Bladder microvascular endothelial cell (primary cell): ENCODE measurements at places on chromosomes 1 and 21. TPM values are rescaled to one million over a fixed set of nuclear protein-coding genes. Genes with fewer than 3 reads are reported as not detected.

Gene FCGR1A
- not detected in 2 replicates for total RNA-seq

Gene ATF6
- total RNA-seq: 29.8 and 77.5 TPM in 2 replicates

Gene KRTAP19-7
- total RNA-seq: not detected in 2 replicates

Gene OR6K3
- not detected in 2 replicates for total RNA-seq

Gene UQCRH
- total RNA-seq: 395 and 489 TPM in 2 replicates

Gene PLEKHN1
- total RNA-seq: 0.16 and 0.31 TPM in 2 replicates

Gene BMP8B
- under 0.01 and 0.82 TPM in 2 replicates for total RNA-seq

Gene GRHL3
- not detected in 2 replicates for total RNA-seq

Gene IFNLR1
- total RNA-seq: not detected in 2 replicates

Gene GCSAML
- total RNA-seq: under 0.01 TPM in 1 of 2 replicates, not detected in the other

Gene LAMB3
- total RNA-seq: 3.9 and 4.6 TPM in 2 replicates

Gene ZMYND12
- total RNA-seq: 0.32 and 0.63 TPM in 2 replicates

Gene SF3B4
- 6.2 and 18.9 TPM in 2 replicates for total RNA-seq

Gene NSL1
- 17.8 and 28.2 TPM in 2 replicates for total RNA-seq

Gene CRYZ
- total RNA-seq: 16.0 and 20.7 TPM in 2 replicates

Gene OR6N1
- total RNA-seq: not detected in 2 replicates

Gene ATAD3C
- total RNA-seq: 1.4 TPM in 1 of 2 replicates, not detected in the other

Gene PPP1R12B
- 4.9 and 17.5 TPM in 2 replicates for total RNA-seq

Gene MYOC
- total RNA-seq: not detected in 2 replicates

Gene PLPPR5
- total RNA-seq: not detected in 2 replicates

Gene KDM1A
- total RNA-seq: 82.2 and 99.4 TPM in 2 replicates

Gene CELA3A
- total RNA-seq: not detected in 2 replicates

Gene ADGRL2
- 75.9 and 123 TPM in 2 replicates for total RNA-seq

Gene WNT9A
- 0.97 and 1.7 TPM in 2 replicates for total RNA-seq

Gene KIF17
- total RNA-seq: 19.1 and 22.4 TPM in 2 replicates

Gene RGS7
- total RNA-seq: 0.69 TPM in 1 of 2 replicates, not detected in the other

Gene PPIAL4G
- total RNA-seq: not detected in 2 replicates

Gene ZNF593OS
- total RNA-seq: not detected in 2 replicates

Gene CADM3
- under 0.01 and 0.06 TPM in 2 replicates for total RNA-seq

Gene AK5
- total RNA-seq: 1.8 and 61.4 TPM in 2 replicates
